GM13976 (cell line): ENCODE measurements at places on chromosomes 11 and 22.

- DNase-seq = no peak
These were observed 123.6 kb upstream of the MTNR1B start for GRCh38 chr11:92845805-92846204.

DNA sequence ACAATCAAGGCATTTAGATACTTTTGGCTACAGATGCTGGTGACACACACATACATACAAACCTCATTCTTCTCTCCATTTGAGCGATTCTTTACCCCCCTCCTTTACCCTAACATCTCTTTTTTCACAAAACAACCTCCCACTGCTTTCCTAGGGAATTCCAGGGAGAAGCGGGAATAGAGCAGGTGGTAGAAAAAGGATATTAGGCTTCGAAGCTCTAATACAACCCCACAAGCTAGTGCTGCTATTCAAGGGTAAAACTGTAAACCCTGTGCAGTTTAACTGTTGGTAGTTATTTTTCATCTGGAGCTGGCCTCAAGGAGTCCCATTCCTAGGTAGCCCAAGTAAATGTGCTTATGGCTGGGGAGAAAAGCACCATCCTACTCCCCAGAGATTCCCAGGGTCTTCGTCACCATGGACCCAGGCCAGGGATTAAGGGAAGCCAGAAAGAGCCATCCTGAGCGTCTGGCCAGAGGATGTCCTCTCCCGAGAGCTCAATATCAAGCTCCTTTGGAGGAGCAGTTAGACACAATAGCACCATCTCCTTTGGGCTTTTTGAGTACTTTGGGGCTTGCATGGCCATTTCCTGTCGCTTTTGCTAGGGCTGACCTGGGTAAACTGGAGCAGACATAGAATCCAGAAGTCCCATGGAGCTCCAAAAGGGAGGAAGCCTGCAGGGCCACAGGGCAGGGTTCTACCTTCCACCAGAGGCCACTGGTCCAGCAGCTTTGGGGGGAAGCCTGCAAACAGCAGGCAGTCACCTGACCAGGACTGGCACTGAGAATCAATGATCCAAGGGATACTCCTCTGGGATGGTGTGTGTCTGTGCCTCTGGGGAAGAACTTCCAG lies 3.1 kb downstream of the MAML2 start:
- DNase-seq = no peak

DNA sequence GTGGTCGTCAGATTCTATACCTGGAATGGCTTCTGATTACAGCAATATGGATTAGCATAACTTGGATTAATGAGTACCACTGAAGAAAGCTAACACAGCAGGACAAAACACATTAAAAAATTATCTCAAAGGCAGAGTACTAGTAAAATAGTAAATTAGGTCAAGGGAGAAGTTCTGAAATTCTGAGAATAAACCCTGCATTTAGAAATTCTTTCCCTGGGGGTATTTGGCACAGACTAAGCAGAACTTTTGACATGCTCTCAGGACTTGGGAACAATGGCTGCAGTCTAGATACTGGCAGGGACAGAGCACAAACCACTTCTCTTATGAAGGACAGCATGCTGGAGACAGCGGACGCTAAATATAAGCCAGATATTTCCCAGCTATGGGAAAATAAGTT lies 85.6 kb upstream of the GRIA4 start:
- DNase-seq = no peak

- peak; percentile 83 for DNase-seq
These were observed 35.1 kb upstream of the SUSD2 start for GRCh38 chr22:24146194-24146616.

DNA sequence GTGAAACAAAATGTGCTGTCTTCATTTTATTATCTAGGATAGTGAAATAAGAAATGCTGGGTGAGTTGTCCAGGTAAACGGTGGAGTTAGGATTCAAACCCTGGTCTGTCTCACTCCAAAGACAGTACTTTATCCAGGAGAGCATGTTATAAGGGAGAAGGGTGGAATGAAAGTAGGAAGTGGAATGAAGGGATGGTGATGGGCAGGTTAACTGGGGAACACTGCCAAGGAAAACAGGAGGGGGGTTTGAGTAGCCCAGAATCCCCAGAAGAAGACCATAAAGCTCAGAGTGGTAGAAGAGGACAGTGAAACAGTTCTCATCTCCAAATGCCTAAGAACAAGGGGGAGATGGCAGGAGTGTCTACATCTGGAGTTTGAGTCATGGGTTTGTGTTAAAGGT lies 169.0 kb downstream of the BARX2 start:
- DNase-seq = no peak

GRCh38 chr11:25485315-25485714 lies 846.6 kb upstream of the ANO3 start:
- DNase-seq = no peak

DNA sequence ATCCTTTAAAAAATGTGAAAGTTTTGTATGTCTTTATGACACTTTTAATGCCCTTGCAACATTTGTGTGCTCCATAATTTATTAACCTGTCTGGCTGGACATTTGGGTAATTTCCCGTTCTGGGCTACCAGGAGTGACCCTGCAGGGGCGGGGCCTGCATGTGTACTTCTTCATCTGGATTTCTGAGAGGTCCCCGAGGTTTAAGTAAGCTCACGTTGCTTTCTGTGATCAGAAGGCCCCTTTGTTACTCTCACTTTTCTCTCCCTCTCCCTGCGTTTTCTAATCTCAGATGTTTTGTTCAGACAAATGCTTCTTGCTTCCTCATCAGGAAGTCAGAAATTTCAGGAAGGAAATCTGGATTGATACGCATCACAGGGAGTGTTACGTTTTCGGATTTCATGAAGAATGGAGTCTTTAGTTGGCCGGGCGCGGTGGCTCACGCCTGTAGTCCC lies 78.9 kb upstream of the CRYBB3 start:
- no peak for DNase-seq

DNA sequence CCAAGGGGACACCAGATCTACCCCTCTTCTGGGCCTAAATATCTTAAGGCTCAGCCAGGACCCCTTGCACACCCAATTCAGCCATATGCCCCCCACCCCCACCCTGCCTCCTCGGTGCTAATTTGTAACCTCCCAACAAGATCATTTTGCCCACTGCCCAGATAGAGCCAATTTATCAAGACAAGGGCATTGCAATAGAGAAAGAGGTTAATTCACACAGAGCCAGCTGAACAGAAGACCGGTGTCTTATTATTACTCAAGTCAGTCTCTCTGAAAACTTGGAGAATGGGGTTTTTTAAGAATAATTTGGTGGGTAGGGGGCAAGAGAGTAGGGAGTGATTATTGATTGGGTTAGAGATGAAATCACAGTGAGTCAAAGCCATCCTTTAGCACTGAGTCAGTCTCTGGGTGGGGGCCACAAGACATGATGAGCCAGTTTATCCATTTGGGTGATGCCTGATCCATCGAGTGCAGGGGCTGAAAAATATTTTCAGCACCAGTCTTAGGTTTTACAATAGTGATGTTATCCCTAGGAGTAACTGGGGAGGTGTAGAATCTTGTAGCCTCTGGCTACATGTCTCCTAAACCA lies 9.9 kb upstream of the CAPN5 start:
- no peak for DNase-seq

- DNase-seq = no peak
These were observed 540.8 kb downstream of the SOX6 start for GRCh38 chr11:15815246-15816195.

GRCh38 chr11:131533149-131533548 lies 162.7 kb downstream of the NTM start:
- DNase-seq = no peak

DNA sequence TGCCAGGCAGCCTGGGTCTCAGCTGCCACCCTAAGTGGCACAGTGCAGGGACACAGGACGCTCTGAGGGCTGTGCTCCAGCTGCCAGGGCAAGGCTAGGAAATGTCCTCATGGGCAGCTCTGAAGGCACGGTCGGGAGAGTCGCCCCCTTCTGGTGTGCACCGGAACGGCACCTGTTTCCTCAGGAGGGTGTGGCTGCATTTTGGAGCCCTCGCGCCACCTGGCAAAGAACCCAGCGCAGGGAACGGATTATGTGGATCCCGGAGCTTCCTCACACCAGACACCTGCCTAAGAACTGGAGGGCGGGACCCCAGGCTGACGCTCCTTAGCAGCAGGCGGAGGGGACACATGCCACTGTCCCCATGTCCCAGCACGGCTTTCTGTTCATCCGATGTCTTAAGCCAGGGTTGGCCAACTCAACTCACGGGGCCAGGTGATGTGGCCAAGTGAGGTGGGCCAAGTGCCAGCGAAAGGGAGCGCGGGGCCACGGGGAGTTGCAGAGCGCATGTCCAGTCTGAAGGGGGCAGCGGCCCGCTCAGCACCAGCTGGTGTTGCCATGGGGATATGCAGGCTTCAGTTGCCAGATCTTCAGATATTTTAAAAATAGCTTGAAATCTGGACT lies 5.1 kb upstream of the SLC22A8 start:
- DNase-seq = no peak

DNA sequence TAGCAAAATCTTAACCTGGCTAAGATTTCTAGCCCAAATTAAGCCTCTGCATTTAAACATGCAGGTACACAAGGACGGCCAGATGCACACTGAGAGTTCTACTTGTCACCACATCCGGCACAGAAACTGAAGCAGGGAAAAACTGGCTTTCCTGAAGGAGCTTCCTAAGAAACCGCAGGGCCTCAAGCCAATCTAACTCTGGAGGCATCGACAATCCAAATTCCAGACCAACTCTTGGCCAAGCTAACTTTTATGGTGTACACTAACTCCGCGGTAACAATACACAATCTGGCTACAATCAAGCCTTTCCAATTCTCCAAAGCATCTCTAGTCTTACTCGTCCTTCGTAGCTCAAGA lies 1.2 kb downstream of the MSANTD2 start:
- DNase-seq = peak; percentile 22
